ENCODE measurements at places on chromosomes 6 and 20. TPM values are rescaled to one million over a fixed set of nuclear protein-coding genes. Genes with fewer than 3 reads are reported as not detected.

GRCh38 chr6:157124485-157125254 is 198.6 kb downstream of the TMEM242 start:
- DNase-seq = no peak

GRCh38 chr6:45815466-45816125 is 200.1 kb downstream of the CLIC5 start:
- DNase-seq = no peak

DNA sequence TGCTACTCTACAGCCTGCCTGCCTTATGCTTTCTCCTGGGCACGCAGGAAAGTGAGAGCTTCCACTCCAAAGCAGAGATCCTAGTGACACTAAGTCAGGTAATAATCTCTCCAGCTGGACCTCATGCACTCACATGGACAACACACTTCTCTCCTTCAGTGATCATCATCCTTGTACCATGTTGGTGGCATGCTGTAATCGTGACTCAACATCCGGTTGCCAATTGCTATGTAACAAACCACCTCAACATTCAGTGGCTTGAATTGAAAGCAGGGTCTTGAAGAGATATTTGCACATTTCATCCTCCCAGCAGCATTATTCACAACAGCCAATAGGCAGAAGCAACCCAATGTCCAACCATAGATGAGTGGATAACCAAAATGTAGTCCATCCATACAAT is 40.3 kb upstream of the PPP1R3G start:
- DNase-seq = no peak

- DNase-seq = no peak
These were observed 114.6 kb downstream of the JPH2 start for GRCh38 chr20:44072384-44072783.

- no peak for DNase-seq
These were observed 109.0 kb downstream of the DTNBP1 start for GRCh38 chr6:15553736-15554294.

- no peak for DNase-seq
These were observed 253.6 kb downstream of the CDH26 start for GRCh38 chr20:60211618-60212463.

DNA sequence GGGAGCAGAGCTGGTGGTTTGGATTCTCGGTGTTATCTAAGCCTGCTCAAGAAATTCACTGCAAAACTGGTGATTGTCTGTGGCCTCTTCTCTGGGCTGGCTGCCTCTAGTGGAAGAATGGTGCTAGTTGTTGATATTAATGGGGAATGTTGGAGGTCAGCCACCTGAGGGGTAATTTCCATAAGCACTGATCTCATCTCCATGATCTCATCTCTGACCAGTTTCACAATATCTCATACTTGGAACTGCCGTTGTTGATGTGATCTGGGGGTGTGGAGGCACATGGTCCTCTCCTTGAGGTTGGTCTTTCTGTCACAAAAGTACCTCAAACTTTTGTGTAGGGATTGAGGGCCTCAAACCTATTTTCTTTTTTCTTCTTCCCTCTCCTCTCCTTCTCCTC is 102.6 kb downstream of the CD109 start:
- DNase-seq = no peak

GRCh38 chr20:17557675-17558006 is 12.2 kb upstream of the DSTN start:
- DNase-seq = no peak

GRCh38 chr6:100465701-100466409 is 1.1 kb upstream of the SIM1 start:
- DNase-seq = no peak

DNA sequence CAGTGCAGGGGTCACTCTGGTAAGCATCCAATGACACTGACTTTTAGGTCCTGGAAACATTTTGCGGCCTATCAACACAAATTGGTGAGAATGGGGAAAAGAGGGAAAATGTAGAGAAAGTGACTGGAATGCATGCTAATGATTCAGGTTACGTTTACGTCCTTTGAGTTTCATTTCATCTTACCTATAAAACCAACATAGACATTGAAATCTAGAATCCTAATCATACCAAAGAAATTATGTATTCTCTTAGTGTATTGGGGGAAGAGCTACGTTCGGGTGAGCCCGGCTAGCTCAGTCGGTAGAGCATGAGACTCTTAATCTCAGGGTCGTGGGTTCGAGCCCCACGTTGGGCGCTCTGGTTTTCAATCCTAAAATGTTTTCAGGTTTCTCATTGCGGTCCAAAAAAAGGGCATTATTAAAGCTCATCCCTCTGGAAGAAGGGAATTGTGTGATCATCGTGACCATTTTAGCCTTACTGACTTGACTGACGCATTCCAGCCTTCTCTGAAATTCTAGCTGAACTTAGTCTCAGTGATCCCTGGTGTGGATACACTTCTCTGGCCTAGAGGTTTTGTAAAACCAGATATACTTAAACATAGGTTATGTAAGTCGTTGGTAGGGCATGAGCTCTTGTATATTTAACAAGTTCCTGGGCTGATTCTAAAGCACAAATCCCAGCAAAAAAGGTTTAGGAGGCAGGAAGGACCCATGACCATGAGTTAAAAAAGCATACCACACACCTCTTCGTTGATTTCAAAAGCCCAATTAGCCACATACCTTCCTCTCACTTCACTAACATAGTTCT is 18.3 kb downstream of the HMGN4 start:
- peak; percentile 46 for DNase-seq

GRCh38 chr6:38507173-38507572 is 132.6 kb downstream of the BTBD9 start:
- no peak for DNase-seq

DNA sequence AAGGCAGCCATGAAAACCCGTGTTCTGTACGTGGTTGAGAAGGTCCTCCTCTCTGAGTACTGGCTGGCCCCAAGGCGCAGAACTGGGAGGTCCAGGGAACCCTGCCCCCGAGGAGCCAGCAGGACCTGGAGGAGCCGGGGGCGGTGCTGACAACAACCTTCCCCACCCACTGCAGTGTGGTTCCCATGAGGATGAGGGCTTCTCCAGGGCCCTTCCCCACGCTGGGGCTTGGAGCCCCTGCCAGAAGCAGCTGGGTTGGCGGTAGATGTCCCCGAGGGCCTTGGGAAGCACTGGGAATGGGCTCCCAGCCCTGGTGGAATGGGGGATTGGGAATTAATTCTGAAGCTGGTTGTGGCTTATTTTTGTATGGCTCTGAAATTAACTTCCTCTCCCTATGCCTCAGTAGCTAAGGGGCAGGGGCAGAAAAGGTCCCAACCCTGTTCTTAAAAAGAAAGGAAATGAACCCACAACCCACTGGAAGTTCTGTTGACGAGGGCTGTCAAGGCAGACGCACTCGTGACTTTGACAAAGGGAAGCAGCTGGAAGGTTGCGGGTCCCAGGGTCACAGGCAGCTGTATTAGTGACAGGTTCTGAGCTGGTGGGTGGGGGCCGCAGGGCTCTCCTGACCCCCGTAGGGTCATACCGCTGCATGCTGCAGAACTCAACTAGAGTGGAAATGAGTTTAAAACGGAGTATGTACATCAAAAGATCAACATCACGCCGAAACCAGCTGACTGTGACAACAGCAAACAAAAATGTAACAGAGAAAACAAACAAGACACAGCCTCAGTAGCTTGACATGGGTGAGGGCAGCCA is 13.9 kb upstream of the HELZ2 start:
- DNase-seq = no peak

DNA sequence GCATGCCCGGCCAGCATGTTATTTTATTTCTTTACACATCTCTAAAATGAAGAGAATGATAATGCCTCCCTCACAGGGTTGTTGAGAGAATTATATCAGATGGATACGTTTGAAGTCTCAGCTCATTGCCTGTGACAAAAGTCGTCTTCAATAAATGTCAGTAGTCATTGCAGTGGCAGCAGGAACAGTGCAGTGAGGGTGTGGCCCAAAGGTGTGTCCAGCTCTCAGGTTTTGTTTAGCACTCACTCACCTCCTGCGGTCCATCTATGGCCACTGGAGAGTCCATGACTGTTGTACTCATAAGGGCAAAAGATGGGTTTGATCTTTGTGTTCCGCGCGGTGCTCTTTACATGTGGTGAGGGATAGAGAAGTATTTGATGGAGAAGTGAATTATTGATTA is 77.2 kb upstream of the TIAM2 start:
- no peak for DNase-seq

- no peak for DNase-seq
These were observed 125.7 kb upstream of the BTBD3 start for GRCh38 chr20:11791835-11792567.

- no peak for DNase-seq
These were observed 39.3 kb upstream of the DUSP22 start for GRCh38 chr6:252775-253535.

DNA sequence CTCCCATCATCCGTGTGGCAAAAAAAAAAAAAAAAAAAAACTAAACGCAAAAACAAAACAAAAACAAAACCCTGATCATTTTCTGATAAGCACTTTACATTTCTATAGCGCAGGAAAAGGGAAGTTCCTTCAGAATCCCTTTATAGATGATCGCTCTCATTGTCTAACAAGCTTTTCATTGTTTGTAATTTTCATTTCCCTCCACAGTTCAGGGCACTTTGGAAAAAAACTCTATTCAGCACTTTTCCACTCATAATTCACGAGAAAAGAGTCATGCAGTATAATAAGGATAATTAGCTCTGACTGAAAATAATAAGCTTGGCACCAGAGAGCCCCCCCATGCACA is 89.4 kb upstream of the ATXN1 start:
- no peak for DNase-seq

The TMC2 gene
- total RNA-seq = not detected

The C6orf15 gene
- not detected for total RNA-seq

The HDGFL1 gene
- not detected for total RNA-seq

The PLA2G7 gene
- 0.16 TPM for total RNA-seq

The MAP7 gene
- total RNA-seq = 3.1 TPM

The EYA4 gene
- 15.4 TPM for total RNA-seq

The ADIG gene
- total RNA-seq = not detected

The GPSM3 gene
- total RNA-seq = 5.0 TPM

The TMEM244 gene
- not detected for total RNA-seq

All from left ventricle myocardium inferior (tissue), 1 donor.